ENCODE measurements at places on chromosomes 2 and 18. TPM values are rescaled to one million over a fixed set of nuclear protein-coding genes. Genes with fewer than 3 reads are reported as not detected.

- no peak for DNase-seq
- no peaks in the 10 kb centered on the region for H3K27me3 ChIP-seq
- H3K4me3 ChIP-seq, result no peak overlapping the region
- H3K27ac ChIP-seq, result no peak overlapping the region
Measured at GRCh38 chr2:208541461-208541988, 134.9 kb downstream of the PTH2R start.

Gene OTOS
- total RNA-seq, result not detected

Gene POTEC
- not detected for total RNA-seq

DNA sequence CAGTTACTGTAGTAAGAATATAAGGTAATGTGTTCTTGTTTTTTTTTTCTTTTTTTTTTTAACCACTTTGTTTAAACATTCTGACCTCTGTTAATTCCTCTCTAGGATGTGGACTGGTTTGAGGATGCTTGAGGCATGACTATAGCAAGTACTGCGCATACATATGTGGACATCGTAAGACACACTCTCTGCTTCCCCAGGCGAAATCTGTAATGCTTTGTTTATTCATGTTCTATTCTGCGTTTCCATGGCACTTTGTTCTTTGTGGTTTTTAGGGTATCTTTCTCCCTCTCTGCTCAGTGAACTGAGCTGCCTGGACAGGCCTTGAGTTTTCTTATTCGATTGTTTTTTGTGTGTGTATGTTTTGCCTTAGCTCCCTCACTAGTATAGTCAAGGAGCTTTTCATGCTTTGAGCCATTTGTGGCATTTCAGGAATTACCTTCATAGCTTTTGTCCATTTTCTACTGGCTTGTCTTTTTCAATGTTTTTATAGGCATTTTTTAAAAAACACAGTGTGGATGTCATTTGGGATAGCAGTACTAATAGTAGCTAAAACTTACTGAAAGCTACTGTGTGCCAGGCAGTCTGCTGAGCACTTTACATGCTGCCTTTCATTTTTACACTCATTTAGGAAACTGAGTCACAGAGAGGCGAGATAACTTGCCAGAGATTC, 1.9 kb upstream of the SH3BP4 start:
- peak overlapping the region; percentile 92 for H3K4me3 ChIP-seq
- peaks cover 31% of the 10 kb centered on the region for H3K4me1 ChIP-seq
- peak overlapping the region; percentile 21 for H3K27ac ChIP-seq

- H3K4me3 ChIP-seq, result no peak overlapping the region
- no peaks in the 10 kb centered on the region for H3K36me3 ChIP-seq
- no peaks in the 10 kb centered on the region for H3K4me1 ChIP-seq
- no peak overlapping the region for H3K27ac ChIP-seq
- no peak for DNase-seq
Measured at GRCh38 chr2:62084801-62085200, 111.1 kb upstream of the B3GNT2 start.

DNA sequence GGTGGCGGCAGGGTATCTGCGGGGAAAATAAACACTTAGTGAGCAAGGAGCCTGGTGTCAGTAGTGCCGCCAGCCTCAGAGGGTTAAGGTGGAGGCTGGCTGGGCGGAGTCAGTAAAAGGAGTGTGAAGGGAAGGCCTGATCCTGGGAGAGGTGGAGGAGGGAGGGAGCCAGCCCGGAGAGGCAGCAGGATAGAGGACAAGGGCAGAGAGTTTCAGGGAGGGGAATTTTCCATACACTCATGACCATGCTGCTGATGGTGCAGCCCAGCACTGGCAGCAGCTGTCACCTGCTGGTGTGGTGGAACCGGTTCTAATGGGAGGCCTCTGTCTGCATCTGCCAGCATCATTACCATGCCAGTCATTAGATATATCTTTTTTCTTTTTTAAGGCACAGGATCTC, 2.0 kb upstream of the TEX44 start:
- H3K27ac ChIP-seq, result peak overlapping the region; percentile 81
- peak; percentile 46 for DNase-seq
- H3K4me3 ChIP-seq, result no peak overlapping the region
- H3K27me3 ChIP-seq, result peaks cover 11% of the 10 kb centered on the region
- no peaks in the 10 kb centered on the region for H3K36me3 ChIP-seq

- H3K4me3 ChIP-seq, result no peak overlapping the region
- H3K27me3 ChIP-seq, result no peaks in the 10 kb centered on the region
- H3K4me1 ChIP-seq, result no peaks in the 10 kb centered on the region
- H3K27ac ChIP-seq, result no peak overlapping the region
- DNase-seq, result peak; percentile 21
Measured at GRCh38 chr2:118003396-118003824, 10.5 kb downstream of the CCDC93 start.

DNA sequence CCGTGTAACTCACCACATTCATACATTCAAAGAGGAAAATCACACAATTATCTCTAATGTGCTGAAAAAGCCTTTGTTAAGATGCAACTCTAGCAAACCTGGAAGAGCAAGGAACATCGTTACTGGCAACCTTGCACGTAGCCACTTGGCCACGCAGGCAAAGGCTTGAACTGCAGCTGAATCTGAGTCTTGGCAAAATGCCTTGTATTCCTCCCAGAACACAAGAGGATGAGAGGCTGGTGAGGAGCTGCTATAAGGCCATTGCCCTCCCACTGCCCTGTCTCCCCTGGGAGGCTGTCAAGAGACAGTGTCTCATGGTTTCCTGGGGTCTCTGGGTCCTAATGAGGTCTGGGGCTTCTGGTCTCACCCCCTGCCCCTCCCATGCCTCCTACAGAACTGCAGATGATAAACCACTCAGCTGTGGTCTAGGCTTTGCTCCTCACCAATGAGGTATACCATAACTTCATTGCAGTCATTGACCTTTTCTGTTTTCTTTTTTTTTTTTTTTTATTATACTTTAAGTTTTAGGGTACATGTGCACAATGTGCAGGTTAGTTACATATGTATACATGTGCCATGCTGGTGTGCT, 141.4 kb downstream of the SPP2 start:
- no peaks in the 10 kb centered on the region for H3K27me3 ChIP-seq
- no peaks in the 10 kb centered on the region for H3K36me3 ChIP-seq
- no peak overlapping the region for H3K27ac ChIP-seq
- H3K4me3 ChIP-seq, result no peak overlapping the region
- DNase-seq, result no peak

DNA sequence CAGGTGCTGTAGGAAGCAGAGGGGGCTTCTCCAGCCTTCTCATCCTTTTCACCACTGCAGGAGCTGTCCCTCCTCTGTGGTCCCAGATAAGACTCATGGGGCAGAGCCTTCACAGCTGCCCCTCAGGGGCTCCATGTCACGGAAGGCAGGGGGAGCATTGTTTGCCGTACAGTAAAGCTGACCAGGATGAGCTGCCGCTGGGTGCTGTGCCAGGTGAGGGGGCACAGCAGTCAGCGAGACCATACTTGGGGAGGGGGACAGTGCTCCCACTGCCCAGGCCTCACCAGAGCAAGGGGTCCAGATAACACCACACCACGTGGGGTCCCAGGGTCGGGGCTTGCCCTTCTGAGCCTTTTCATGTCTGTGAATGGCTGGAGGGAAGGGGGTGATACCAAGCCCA, 46.3 kb downstream of the PLEKHB2 start:
- no peak overlapping the region for H3K27ac ChIP-seq
- no peak overlapping the region for H3K4me3 ChIP-seq
- no peak for DNase-seq
- peaks cover 24% of the 10 kb centered on the region for H3K4me1 ChIP-seq
- no peaks in the 10 kb centered on the region for H3K36me3 ChIP-seq

- H3K36me3 ChIP-seq, result no peaks in the 10 kb centered on the region
- no peak overlapping the region for H3K4me3 ChIP-seq
- peaks cover 5% of the 10 kb centered on the region for H3K27me3 ChIP-seq
- no peaks in the 10 kb centered on the region for H3K4me1 ChIP-seq
- no peak for DNase-seq
Measured at GRCh38 chr18:46315161-46315560, 211.0 kb downstream of the HAUS1 start.

DNA sequence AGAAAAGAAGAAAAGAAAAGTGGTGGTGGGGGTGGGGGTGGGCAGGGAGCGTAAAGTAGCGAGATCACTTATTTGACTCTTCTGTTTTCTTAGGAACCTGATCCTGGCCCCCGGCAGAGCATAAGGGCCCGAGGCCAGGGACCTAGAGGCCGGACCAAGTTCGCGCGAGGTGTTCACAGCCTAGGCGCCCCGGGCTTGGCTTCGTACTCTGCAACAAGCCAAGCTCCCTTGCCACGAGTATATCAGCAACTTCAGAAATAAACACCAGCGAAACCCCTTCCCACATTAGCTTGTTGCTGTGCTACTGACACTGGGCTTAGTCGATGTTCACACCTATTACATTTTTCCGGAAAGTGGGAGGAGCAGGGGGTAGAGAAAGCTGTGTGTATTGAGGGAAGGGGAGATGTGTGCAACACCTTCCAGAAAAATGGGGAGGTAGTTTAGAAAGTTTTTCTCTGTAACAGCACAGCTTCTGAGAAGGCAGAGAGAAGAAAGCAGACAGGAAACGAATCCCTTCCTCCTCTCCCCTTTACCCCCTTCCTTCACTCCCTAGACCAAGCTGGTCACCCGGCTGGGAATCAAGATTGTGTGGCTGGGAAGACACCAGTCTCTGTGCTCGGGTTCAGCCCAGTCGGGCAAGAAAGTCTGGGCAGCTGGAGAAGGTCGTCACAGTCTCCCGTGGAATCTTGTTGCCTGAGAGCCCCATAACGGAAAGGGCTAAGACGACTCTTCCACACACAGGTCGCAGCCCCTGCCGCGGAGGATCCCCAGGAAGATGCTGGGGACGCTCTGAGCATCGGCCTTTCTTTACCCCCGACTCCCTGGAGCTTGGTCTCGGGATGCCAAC, 12.0 kb upstream of the SATB2 start:
- no peak overlapping the region for H3K27ac ChIP-seq
- H3K27me3 ChIP-seq, result peaks cover 27% of the 10 kb centered on the region
- no peaks in the 10 kb centered on the region for H3K36me3 ChIP-seq
- H3K4me3 ChIP-seq, result peak overlapping the region; percentile 78
- DNase-seq, result no peak
- peaks cover 13% of the 10 kb centered on the region for H3K4me1 ChIP-seq

- DNase-seq, result peak; percentile 88
- no peak overlapping the region for H3K27ac ChIP-seq
- H3K4me3 ChIP-seq, result no peak overlapping the region
- no peaks in the 10 kb centered on the region for H3K4me1 ChIP-seq
Measured at GRCh38 chr18:47756364-47757016, 174.0 kb downstream of the SMAD2 start.

- peaks cover 6% of the 10 kb centered on the region for H3K36me3 ChIP-seq
Measured at GRCh38 chr18:12305930-12306629, 2.0 kb upstream of the TUBB6 start.

- no peak overlapping the region for H3K27ac ChIP-seq
- H3K4me3 ChIP-seq, result no peak overlapping the region
- no peaks in the 10 kb centered on the region for H3K27me3 ChIP-seq
- DNase-seq, result no peak
- H3K4me1 ChIP-seq, result no peaks in the 10 kb centered on the region
Measured at GRCh38 chr2:156385242-156385641, 50.9 kb upstream of the GPD2 start.

- H3K36me3 ChIP-seq, result no peaks in the 10 kb centered on the region
- peaks cover 2% of the 10 kb centered on the region for H3K4me1 ChIP-seq
- no peak for DNase-seq
- no peaks in the 10 kb centered on the region for H3K27me3 ChIP-seq
Measured at GRCh38 chr2:220857368-220857767, 714.7 kb downstream of the EPHA4 start.

Gene TRIB2
- total RNA-seq, result 131 TPM

DNA sequence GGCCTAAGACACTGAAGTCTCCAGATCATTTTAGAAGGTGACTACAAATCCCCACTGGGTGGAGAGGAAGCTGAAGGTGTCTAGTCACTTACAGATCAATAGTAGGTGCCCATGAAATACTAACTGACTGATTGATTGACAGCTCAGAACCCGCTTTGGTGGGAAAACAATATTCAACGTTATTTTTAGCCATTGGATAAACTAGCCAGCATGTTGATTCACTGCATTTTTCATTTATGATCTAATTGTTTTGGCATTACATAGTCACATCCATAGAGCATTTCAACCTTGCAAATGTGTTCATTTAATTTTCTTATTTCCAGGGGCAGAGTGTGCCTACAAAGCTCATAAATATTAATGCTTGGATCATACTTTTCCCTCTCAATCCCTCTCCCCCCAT, 162.3 kb downstream of the MREG start:
- H3K4me3 ChIP-seq, result no peak overlapping the region
- no peak for DNase-seq
- H3K27me3 ChIP-seq, result peaks cover 2% of the 10 kb centered on the region
- H3K27ac ChIP-seq, result no peak overlapping the region
- peaks cover 4% of the 10 kb centered on the region for H3K36me3 ChIP-seq

All from glutamatergic neuron (in vitro differentiated cells).